Prostate gland (tissue), 2 donors: ENCODE measurements at places on chromosomes 3 and 15. TPM values are rescaled to one million over a fixed set of nuclear protein-coding genes. Genes with fewer than 3 reads are reported as not detected.

GOLGA8O gene
- not detected for total RNA-seq

SCG5 gene
- 0.96 TPM for total RNA-seq

ERICH6 gene
- 0.57 TPM for total RNA-seq

AMIGO3 gene
- 1.4 TPM for total RNA-seq

SPATA12 gene
- not detected for total RNA-seq

ISLR gene
- total RNA-seq = 36.5 TPM

GP5 gene
- total RNA-seq = not detected

CCDC39 gene
- not detected for total RNA-seq

ZWILCH gene
- total RNA-seq = 11.4 TPM

NSMCE3 gene
- total RNA-seq = 21.0 TPM

EIF4E3 gene
- 26.0 TPM for total RNA-seq

PLCB2 gene
- 1.5 TPM for total RNA-seq

RTF1 gene
- total RNA-seq = 52.4 TPM

CLDN18 gene
- total RNA-seq = not detected
